ENCODE measurements at places on chromosomes 2 and 18.
A peak's percentile ranks its signal among the peaks of the same experiment; 100 is the strongest.

DNA sequence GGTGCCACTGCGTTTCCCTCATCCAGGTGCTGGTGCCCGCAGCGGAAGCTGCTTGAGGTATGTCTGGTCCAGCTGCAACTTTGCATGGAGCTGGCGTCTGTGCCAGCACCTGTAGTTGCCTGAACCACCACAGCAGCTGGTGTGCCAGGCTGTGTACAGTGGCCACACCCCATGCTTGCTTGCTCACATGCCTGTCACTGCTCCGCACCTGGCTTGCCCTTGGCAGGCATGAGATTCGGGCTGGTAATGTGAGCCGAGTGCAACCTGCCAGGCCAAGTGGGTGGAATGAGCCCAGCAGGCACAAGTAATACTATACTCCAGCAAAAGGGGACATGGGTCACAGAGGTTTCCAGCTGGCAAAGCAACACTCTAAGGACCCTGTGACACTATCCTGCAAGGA lies 1123.3 kb upstream of the ACVR2A start:
- DNase-seq = no peak

- no peak for DNase-seq
Measured at GRCh38 chr2:39140322-39140847, 19.5 kb upstream of the SOS1 start.

GRCh38 chr2:14261771-14262170 lies 370.7 kb upstream of the LRATD1 start:
- no peak for DNase-seq

GRCh38 chr2:166365803-166366420 lies 9.8 kb downstream of the SCN9A start:
- no peak for DNase-seq

- DNase-seq = no peak
Measured at GRCh38 chr18:46113751-46114150, 9.6 kb downstream of the HAUS1 start.

DNA sequence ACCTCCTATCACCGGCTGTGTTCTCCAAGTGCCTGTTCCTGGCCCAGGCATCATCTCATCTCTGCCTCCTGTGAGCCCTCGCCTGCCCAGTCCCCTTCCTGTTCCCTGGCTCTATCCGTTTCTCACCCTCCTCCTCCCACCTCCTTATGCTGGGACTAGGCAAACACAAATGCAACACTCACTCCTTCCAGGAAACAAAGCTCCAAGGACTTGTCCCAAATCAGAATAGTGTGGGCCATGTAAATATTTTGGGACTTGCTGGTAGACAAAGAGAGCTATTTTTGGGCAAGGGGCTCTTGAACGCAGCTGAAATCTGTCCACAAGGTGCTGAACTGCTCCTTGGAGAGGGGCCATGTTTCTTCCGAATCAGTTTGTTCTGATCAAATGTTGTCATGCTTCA lies 25.3 kb downstream of the MBP start:
- no peak for DNase-seq

DNA sequence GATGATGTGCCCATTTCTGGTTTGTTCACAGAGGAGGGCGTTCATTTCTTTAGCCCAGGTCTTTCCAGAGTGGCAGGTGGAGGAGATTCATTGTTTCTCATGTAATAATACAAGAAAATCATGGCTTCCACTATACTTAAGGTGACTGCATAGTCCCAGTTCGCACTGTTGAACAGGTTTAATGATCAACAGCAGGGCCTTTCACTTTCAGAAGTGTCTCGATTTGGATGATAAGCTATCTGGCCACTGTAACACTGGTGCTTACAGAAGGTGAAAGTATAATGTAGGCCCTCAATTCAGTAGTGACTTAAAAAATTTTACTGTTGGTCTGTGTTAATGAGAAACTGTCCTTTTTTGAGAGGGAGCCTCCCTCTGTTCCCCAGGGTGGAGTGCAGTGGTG lies 1.4 kb downstream of the RMC1 start:
- DNase-seq = no peak

- DNase-seq = no peak
Measured at GRCh38 chr2:55880416-55881143, 43.0 kb downstream of the EFEMP1 start.

DNA sequence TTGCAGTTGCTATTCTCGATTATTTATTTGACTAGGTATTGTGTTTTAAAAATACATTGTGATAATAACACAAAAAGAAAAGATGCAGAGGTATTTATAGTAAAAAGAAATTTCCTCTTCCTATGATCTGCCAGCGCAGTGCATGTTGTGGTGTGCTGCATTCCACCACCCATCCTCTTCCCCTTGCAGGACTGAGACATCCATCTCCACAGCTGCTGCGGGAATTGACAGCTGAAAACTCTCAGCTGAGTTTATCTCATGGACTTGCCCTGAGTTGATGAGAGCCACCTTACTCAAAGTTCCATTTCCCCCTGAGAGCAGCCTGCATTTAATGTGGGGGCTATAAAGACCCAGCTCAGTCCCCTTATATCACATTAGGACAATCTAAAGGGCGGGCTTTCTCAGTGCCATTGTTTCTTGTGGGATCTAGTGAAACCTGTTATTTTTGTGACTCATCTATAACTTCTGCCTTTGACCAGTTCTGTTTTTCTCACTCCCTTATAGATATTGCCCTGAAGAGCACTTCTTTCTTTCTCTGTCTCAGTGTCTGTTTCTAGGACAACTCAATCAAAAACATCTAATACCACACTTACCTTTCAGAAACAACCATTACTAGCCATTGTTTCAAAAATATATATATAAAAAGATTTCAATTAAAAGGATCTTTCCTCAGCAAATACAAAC lies 698.5 kb downstream of the NR4A2 start:
- DNase-seq = no peak

GRCh38 chr18:13393338-13393737 lies 174.8 kb downstream of the LDLRAD4 start:
- no peak for DNase-seq

DNA sequence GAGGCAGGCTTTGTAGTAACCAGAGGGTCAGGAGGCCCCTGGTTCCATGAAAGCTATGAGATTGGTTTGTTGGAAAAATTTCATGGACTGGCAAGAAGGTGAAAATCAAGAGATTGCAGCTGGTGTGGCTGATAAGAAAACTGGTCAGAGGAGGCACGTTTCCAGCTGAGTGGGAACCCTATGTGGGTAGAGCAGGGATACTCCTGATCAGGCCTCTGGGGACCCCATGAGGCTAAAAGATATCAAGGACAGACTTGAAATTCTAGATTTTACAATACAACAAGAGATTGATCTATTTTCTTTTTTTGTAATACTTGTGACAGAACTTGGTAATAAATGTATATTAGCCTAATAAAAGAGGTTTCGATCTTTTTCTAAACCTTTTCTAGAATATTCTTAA lies 1615.1 kb downstream of the DPP10 start:
- DNase-seq = no peak

- DNase-seq = no peak
Measured at GRCh38 chr2:143078104-143078503, 51.1 kb upstream of the ARHGAP15 start.

- no peak for DNase-seq
Measured at GRCh38 chr2:154264024-154264423, 392.3 kb downstream of the GALNT13 start.

GRCh38 chr2:210224941-210225672 lies at the start of gene ACADL:
TSS of gene ACADL (minus strand) at chr2:210225447. CDS start at chr2:210225263, 184 bp downstream.
- peak; percentile 19 for DNase-seq
